ENCODE measurements at places on chromosomes 13 and 19.

GRCh38 chr13:36454987-36455386 is 22.7 kb downstream of the CCNA1 start:
- DNase-seq: no peak

GRCh38 chr19:39631178-39631577 is 24.5 kb upstream of the LGALS16 start:
- DNase-seq: no peak

GRCh38 chr19:13149628-13150186 is 468 bp downstream of the STX10 start:
- no peak for DNase-seq

GRCh38 chr19:10262771-10263170 is 8.1 kb upstream of the ICAM1 start:
- DNase-seq: no peak

DNA sequence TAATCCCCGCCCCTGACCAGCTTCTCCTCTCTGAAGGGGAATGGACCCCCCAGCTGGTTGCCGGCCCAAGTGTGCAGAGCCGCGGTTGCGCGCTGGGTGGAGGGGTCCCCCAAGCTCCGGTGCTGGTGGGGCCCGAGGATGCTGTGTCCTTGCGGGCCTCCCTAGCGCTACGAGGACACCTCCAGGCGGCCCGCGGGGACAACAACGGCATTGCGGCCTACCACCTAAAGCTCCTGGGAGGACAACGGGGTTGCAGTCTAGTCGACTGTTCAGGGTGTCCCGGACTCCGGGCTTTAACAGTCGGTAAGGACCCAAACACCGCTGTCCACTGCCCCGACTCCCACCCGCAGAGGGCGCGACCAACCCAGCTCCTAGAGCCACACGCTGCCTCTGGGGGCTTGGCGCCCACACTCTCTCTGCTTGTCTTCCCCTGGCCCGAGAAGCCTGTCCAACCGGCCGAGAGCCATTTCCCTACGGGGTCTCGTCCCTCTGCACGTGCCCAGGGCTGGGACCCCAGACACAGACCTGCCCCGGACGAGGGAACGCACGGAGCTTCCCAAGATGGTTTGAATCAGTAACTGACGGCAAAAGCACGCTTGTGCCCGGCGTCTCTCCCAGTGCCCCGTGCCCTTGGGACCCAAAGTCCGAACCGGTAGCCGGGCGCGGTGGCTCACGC is 927 bp upstream of the SDHAF1 start:
- DNase-seq: no peak

DNA sequence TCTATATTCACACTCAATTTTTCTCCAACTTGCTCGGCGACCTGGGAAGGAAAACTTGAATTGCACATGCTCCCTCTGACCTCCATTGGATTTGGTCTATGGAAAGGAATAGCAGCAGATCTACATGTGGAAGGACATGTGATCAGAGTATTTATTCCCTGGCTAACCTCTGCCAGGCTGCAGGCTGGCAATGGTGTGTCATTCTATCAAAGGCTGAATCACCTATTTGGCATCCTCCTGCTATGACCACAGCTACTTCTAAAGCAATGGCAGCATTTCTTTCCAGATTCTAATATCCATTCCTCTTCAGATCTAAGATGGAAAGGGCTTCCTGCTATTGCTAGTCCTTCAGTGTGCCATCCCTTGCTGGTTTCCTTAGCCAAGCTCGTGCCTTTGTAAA is 144.3 kb upstream of the FREM2 start:
- no peak for DNase-seq

DNA sequence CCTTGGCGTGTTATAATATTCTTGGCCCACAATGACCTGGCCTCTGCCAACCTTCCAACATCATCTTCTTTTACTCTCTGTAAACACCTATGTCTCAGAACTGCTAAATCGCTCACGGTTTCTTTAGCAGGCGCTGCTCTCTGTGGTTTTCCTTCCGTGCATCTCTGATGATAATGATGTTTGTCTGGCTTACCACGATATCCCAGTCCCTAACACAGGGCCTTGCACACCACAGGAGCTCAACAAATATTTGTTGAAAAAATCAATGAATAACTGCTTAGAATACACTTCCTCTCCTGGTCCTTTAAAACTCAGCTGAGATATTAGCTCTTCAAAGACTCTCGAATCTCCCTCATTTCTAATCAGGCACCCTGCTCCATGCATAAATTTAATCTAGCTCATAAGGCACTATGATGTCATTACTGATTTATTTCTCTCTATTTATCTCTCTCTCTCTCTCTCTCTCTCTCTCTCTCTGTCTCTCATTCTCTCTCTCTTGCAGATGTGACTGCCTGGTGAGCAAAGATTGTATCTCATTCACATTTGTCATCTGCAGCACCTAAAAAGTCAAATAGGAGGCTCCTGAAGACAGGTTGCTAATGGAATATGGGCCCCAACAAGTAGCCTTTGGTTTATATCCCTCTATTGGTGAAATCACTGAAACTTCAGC is 206.4 kb downstream of the NHLRC3 start:
- DNase-seq: no peak

- no peak for DNase-seq
Measured at GRCh38 chr19:46426035-46426505, 2.7 kb downstream of the PNMA8C start.

GRCh38 chr19:1214862-1215731 is 9.5 kb downstream of the STK11 start:
- no peak for DNase-seq

DNA sequence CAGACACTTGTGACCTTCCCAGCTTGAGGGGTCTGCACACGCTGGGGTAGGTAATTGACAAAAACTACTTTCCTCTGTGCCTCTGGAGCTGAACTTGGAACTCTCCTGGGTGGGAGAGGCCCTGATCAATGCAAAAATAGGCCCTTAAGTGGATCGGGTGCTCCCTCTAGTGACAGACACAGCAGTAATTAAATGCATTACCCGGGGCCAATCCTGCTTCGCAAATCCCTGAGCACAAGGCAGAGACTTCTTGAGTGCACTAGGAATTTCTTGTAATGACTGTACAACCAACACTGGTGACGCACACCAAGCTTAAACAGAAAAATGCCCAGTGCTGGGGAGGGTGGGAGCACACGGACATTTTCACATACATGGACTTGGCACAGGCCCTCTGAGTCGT is 10.6 kb upstream of the UBE2S start:
- DNase-seq: no peak

DNA sequence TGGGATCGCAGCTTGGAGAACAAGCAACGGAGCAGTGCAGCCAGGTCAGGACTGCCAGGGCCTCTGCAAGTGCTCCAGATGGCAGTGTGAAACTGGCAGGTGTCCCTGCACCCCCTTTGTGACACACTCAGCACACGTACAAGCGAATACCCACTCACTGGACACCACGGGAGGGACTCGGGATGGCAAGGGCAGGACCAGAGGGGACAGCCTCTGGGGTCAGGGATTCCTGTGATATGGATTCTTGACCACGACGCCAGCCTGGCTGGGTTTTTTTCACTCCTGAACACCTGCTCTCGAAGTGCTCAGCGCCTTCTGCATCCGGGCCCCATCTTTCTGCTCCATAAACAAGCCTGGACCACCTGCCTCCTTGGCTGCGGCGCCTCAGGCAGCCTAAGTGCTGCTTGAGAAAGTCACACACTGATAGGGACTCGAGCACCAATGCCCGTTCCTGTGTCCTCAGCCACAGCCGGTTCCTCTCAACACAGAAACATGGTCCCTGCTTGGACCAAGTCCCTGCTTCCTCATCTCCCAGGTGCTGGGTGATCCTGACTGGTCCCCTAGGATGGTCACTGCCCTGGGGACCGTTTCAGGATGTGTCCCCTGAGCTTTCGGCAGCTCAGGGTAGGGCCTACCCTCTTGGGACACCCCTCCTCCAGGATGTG is 22.0 kb downstream of the ELAVL1 start:
- no peak for DNase-seq

- no peak for DNase-seq
Measured at GRCh38 chr13:39100996-39101738, 62.9 kb downstream of the NHLRC3 start.

DNA sequence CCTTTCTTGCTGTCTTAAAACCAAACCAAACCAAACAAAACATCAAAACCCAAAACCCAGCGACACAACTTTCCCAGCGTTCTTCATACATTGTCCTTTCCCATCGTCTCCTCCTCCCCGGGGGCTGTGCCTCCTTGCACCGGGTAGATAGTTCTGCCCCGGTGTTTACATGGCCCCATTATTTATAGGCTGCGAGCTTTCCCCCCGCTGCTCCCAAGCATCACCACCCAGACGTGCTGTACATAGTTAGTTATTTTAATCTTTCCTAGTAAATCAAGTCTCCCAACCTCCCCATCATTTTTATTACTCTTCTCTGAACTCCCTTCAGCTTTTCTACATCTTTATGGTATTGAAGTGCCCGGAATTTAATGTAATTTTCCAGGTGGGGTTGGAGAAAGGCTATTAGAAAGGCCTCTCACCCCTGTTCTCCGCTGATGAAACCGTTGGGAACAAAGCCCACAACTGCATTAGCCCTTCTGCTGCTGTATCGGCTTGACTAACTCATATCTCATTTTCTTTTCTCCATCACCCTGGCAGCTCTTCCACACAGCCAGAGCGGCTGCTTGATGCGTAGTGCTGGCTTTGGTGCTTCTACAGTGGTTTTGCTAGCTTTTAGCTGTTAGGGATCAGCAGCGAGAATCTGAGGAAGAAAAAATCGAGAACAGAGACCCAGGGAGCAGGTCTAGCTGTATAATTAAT is 53.1 kb downstream of the FGF9 start:
- no peak for DNase-seq

DNA sequence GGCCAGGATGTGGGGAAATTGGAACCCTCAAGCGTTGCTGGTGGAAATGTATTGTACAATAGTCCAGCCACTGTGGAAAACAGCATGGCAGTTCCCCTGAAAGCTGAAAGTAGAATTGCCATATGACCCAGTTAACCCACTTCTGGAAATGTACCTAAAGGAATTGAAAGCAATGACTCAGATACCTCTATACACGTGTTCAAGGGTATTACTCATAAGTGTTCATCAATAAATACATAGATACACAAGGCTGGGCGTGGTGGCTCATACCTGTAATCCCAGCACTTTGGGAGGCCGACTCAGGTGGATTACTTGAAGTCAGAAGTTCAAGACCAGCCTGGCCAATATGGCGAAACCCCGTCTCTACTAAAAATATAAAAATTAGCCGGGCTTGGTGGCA is 71.9 kb upstream of the IRS2 start:
- DNase-seq: no peak

DNA sequence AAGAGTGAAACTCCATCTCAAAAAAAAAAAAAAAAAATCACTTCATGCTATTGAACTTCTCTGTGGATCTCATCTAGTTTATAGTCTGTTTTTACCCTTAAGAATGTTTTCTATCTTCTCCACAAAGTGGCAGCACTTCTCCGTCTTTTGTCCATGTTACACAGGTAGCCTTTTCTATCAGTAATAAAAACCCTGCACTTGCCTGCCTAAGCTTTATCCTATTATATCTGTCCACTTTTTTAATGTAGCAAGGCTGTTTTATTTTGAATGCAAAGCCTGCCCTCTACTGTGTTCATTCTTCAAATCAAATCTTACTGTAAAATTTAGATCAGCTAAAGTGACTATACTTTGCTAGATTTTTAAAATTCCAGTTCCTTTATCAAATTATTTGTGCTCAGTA is 124.0 kb downstream of the STOML3 start:
- no peak for DNase-seq

GRCh38 chr13:25242956-25243355 is 44.3 kb downstream of the MTMR6 start:
- DNase-seq: no peak

DNA sequence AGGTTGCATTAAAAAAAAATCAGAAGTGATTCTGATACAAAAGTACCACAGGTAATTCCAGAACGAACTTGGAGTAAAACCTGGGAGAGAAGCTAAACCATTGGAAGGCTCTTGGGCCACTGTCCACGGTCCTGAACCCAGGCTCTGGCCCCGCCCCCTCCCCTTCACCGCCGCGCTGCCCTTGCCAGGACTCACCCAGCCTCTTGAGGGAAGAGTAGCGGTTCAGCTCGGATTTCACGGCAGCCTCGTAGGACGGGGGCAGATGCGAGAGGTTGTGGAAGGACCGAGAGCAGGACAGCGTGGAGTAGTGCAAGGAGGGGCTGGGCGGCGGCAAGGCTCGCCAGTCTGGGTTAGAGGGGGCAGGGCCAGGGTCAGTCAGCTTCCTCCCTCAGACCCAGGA is 5.7 kb downstream of the SHISA7 start:
- no peak for DNase-seq

DNA sequence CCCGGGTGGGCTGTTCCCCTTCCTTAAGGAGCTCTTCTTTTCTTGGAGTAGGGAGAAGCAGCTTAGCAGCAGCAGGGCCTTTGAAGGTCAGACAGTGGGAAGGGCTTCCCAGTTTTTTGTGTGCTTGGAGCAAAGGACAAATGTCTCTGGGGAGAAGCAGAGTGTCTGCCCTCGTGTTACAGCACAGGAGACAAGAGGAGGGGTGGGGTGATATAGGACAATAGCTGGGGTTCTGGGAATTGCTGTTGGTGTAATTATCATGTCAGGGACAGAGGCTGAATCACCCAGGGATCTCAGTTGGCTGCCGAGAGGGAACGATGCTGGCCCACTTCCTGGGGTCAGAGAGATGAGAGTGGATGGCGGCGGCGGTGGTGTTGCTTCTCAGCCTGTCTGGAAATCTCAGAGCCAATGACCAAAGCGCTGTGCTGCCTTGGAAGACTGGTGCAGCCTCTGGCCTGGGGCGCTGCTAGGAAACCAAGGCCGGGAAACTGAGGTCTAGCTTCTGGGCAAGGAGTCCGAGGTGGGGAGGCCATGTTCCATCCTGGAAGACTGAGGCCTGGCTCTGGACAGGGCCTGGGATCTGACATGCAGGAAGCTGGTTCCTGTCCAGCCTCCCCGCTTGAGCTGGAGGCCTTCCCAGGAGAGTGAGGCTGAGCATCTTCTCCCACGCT is 1.2 kb downstream of the INAFM1 start:
- no peak for DNase-seq

DNA sequence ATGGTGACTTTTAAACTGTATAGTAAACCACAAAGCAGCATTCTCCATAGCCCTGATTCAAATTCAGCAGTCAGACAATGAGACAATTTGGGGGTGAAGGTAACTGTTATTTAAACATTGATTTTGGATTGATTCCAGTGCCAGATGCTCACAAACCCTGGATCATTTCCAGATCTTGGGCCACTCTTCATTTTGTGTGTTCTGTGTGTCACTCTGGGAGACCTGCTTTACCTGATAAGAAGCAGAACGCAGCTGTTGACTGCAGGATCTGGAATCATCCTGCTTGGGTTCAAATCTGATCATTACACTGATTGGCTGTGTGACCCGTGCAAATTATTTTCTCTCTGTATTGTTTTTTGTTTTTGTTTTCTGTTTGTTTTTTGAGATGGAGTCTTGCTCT is 4.0 kb upstream of the PCDH8 start:
- DNase-seq: no peak
